ENCODE measurements at places on chromosomes 7 and 10.

DNA sequence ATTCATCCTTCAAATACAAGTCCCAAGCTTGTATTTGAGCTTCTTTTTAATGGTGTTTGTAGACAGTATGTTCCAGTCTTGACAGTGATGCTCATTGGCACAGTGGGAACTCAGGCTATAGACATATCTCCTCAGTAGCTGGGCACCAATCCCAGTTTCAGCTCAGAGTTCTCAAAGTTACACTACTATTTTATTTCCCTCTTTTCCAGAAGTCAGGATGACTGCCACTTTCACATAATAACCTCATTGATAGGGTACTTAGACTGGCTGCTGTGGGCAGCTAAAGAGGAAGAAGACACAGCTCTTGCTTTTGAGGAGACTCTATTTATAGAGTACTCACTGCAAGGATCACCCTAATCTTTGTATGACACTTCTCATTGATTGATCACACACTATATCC is 2.4 kb downstream of the GBF1 start:
- no peak for DNase-seq

DNA sequence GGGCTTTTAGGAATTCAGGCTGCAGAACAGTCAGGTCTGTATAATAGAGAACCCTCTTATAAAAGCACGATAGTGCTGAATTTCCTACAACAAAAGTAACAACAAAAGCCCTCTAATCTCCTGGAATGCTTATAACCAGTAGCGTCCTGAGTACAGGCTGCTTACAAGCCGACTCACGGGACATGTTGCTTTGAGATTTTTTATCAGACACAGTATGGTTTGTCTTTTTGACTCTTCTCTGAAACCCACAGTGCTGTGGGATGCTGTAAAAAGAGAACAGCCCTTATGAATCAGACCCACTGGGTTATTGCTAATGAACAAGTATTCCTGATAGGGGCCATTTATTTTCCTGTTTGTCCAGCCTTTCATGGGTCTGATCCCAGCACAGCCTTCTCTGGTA is 59.4 kb downstream of the PLPP4 start:
- no peak for DNase-seq

DNA sequence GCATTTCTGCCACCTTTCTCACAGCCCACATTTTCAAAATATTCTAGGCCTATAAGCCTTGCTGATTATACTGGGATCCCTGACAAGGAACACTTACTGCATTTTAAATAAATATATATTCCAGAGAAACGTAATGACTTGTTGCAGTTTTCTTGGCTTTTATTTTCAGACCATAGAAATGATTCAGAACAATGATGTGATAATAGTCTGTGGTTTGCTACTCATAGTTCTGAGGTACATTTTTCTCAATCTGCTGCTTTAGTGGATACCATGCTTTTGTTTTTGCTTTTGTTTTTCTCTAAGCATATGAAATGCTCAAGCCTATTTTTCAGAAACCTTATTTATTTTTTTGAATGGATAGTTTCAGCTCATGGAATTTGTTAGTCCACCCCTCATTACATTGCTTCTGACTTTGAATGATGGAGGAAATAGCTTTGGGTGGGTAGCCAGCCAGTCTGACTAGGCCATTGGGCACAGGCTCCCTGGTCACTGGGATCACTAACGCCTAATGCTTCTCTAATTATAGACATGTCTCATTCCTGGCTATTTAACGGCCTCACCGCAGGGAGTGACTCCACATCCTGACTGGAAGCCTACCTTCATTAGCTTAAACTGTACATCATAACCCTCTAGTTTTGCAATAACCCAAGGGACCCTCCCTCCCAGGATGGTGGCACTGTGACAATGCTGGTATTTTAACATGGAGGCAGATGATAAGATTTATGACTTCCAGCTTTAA is 66.1 kb downstream of the MBL2 start:
- DNase-seq, result no peak

- no peak for DNase-seq
Observed at GRCh38 chr7:50310956-50311355, 6.4 kb downstream of the IKZF1 start.

GRCh38 chr7:45446195-45446944 is 127.8 kb upstream of the ADCY1 start:
- DNase-seq, result no peak

DNA sequence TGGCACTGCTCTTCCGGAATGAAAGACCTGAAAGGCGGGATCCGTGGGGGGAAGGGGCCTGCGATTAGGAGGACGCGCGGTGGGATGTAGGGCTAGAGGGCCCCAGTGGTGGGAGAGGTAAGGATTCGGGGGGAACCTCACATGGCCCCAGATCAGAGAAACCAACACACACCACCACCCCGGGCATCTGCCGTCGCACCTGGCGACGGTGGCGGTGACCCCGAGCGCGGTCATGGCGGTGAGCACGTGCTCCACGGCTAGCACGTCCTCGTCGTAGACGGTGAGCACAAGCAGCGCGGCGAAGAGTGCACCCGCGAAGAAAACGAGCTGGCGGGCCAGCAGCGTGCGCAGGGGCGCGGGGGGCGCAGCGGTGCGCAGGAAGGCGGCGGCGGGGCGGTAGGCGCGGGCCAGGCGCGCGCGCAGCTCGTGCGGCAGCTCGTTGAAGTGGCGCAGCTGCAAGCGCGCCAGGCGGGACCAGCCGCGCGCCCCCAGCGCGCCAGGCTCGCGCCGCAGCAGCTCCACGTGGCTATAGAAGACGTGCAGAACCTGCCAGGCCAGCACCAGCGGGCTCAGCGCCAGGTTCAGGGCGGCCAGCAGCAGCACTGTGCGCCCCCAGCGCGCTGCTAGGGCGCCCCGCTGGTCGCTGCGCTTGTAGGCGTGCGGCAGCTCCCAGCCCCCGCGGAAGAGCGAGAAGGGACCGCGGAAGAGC is 5.7 kb downstream of the ATG9B start:
- peak; percentile 15 for DNase-seq

GRCh38 chr7:134920026-134920753 is 66.1 kb upstream of the AGBL3 start:
- DNase-seq, result no peak

DNA sequence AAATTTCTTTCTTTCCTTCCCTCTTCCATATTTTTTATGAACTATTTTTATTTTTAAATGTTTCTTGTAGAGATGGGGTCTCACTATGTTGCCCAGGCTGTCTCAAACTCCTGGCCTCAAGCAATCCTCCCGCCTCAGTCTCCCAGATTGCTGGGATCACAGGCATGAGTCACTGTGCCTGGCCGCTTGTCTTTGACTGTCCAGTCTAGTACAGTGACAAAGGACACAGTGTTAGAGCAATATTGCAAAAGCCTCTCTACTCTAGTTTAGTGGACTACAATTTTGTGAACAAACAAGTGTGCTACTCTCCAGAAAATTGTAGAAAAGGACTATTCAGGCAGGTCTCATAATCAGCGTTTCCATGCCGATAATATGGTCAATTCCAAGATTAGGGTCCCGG is 11.0 kb downstream of the CPA4 start:
- DNase-seq, result no peak

GRCh38 chr10:83607959-83608745 is 531.2 kb upstream of the GHITM start:
- DNase-seq, result no peak

DNA sequence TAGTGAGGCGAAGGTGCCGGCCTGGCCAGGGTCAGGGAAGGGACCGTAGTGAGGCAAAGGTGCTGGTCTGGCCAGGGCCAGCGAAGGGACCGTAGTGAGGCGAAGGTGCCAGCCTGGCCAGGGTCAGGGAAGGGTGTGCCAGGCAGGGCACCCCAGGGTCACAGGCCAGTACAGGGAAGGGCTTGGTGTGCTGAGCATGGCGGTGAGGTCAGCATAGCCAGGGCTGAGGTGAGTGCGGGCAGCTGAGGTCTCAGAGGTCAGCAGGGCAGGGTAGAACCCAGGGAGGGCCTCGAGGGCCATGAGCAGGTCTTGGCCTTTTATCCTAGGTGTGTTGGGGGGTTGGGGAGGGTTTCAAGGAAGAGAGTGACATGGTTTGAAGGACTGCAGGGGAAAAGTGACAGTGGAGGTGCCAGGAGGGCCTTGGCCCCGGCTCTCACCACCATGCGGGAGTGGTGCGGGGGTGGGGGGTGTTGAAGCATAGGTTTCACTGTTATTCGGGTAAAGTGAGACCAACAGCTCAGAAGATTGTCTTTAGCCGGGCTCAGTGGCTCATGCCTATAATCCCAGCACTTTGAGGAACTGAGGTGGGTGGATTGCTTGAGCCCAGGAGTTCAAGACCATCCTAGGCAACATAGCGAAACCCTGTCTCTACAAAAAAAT is 93.3 kb downstream of the CHST15 start:
- DNase-seq, result no peak

GRCh38 chr10:12777840-12778585 is 223.5 kb downstream of the CCDC3 start:
- no peak for DNase-seq

- DNase-seq, result no peak
Observed at GRCh38 chr10:59557052-59557451, 152.6 kb downstream of the SLC16A9 start.

DNA sequence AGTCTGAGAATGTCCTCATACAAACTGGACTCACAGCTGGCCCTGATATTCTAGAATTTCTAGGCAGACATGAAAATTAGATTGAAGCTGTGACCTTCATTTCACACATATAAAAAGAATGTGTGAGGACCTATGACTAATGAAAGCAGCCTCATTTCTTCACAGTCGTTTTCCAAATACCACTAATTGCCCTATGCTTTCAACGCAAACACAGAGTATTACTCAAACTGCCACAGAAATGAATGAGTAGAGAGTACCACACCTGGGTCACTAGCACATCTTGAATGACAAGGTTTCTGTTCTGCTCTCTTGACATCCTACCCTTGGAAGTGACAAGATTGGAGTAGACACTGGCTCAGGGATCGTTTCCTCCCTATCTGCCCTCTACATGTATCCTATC is 142.4 kb downstream of the C1GALT1 start:
- DNase-seq, result no peak

DNA sequence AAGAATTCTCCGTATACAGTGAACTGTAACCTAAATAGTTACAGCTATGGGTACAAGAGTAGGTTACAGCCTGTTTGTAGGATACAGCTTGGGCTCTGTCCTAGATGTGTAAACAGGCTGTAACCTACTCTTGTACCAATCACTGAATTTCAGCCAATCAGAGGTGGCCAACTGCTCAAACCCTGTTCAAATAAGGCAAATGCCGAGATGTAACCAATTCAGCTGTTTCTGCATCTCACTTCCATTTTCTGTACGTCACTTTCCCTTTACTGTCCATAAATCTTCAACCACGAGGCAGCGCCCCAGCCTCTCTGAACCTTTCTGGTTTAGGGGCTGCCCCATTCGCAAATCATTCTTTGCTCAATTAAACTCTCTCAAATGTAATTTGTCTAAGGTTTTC is 8.3 kb upstream of the MMP21 start:
- DNase-seq, result no peak

DNA sequence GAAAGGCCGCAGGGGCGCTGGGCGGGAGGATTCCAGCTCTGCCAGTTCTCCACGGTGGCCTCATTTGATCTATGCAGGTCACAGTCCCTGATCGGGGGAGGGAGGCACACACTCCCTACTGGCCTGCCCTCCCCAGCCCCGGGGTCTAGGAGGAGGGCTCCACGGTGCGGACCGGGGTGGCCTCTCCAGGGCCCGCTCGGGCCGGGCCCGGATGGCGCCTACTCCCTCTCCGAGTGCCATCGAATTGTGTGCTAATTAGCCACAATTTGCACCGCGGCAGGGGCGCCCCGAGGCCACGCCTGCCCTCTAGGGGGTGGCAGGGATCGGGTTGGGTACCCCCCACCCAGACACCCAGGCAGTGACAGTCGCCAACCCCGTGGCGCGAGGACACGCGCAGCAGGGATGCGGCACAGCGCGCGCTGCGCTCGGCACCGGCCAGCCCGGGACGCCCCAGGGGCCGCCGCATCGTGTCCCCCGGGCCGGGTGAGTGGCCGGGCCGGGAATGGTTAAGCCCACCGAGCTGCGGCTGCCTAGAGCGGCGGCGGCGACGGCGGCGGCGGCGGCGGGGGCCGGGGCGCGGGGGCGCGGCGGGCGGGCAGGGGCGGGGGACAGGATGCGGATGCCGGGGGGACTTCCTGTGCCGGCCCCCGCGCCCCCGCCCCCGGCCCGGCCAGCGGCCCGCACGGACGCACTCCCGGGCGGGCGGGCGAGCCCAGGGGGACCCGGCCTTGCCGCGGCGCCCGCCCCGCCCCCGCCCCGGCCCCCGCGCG is at the start of gene ZNF853:
Gene ZNF853 (plus strand): TSS at position 658 of the 770 bp plus-strand sequence. CDS start 565 bp downstream, outside the sequence.
- no peak for DNase-seq

- DNase-seq, result no peak
Observed at GRCh38 chr7:8141070-8141469, 120.9 kb downstream of the ICA1 start.

- DNase-seq, result peak; percentile 53
Observed at GRCh38 chr7:157211690-157212089, 73.0 kb downstream of the UBE3C start.

GRCh38 chr7:2605608-2606538 is 25.9 kb upstream of the TTYH3 start:
- no peak for DNase-seq

- DNase-seq, result peak; percentile 1
Observed at GRCh38 chr7:98240961-98241673, 10.9 kb downstream of the TECPR1 start.

- peak; percentile 6 for DNase-seq
Observed at GRCh38 chr7:132656846-132657776, 80.8 kb upstream of the PLXNA4 start.

DNA sequence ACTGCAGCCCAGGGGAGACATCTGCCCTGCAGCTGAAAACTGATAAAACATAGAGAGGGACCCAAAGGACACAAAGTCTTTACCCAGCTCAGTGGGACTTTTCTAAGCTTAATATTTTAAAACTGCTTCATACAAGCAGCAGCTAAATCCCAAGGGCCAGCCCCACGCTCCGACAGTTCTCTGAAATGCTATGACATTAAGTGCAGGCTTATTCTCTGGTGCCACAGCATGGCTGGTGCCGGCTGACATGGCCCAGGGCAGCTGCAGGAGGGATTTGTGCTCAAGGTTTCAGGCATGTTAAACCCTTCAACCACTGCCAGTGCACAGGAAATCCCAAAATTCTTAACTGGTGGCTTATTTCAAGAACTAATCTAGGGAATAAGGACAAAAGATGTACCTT is 170.9 kb downstream of the PARD3 start:
- DNase-seq, result no peak

GRCh38 chr7:69685293-69685631 is 87.0 kb downstream of the AUTS2 start:
- no peak for DNase-seq

GRCh38 chr7:123308254-123308951 is 108.6 kb upstream of the SLC13A1 start:
- no peak for DNase-seq

- no peak for DNase-seq
Observed at GRCh38 chr10:70274643-70275042, 9.2 kb downstream of the NPFFR1 start.

DNA sequence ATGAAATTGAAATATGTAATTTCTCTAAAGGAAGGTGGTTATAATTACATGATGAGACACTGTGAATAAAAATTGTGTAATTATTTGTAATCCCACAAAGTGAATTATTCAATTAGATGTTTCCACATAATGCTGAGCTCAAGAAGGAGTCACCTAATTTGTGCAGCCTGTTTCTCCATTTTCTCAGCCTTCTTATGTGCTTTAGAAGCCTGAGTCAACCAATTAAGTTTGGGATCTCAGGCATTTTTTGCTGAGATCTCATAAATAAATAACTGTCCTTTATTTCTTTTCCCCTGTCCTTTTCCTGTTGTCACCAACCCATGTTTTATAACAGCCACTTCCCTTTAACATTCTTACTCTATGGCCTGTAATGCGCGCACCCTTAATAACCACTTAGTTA is 506.5 kb upstream of the SEMA3D start:
- no peak for DNase-seq

All from NCI-H510A treated with DMSO at 0.1 percent for 48 hours (cell line).